Activated CD8-positive, alpha-beta T cell treated with anti-CD3 and anti-CD28 coated beads, Interleukin-2, amount 10 ng/mL, durations not matched to agents 7 days and 5 days (primary cell): ENCODE measurements at places on chromosomes 13 and 19.

DNA sequence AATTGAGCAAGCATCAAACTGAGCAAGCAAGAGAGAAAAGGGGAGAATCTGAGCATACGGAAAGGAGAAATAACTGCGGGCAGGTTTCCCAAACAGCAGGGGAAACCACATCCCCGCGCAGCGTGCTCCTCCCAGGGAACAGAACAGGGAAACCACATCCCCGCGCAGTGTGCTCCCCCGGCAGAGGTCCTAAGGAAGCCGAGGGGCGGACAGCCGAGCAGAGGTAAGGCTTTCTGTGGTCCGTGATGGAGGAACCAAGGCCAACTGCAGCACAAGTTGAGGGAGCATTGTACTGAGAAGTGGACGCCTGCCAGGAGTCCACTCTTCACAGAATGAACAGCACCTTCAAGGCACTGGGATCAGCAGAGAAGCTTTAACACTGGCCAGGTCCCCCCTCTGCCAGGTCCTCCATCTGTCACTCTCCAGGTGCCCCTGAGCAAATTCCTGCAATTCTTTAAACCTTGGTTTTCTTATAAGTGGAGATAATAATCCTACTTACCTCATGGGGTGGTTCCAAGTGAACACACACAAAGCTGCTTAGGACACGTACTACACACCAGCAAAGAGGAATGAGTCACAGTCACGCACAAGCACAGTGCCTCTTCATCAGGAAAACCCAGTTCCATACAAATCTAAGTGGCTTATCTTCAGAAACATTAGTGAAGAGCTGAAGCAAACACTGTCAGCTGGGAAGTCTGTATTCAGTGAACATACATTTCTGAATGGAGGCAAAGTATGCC, 23.0 kb upstream of the LAMP1 start:
- no peak for DNase-seq

- no peak for DNase-seq
Observed at GRCh38 chr13:85441364-85441763, 357.9 kb downstream of the SLITRK6 start.

DNA sequence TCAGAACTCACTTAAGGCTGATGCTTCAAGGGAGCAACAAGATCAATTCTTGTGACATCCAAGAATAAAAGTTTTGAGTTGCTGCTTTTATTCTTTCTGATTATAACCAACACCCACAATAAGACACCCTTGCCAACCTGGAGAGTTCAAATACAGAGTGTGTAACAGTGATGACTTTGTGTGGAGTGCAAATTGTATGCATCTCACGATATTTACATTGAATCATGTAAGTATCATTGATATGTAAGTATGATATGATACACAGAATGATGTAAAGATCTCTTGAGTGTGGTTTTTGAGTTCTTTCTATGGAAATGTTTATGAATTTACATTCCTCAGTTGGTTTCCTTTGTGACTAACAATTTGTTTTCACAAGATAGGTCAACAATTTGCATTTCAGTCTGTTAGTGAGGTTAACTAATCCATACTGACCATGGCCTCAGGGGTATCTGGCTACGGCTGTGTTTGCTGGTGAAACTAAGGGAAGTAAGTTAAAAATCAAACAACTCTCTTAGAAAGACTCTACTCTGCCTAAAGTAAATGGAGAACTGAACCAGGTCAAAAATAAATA, 12.4 kb downstream of the LHFPL6 start:
- DNase-seq, result no peak

DNA sequence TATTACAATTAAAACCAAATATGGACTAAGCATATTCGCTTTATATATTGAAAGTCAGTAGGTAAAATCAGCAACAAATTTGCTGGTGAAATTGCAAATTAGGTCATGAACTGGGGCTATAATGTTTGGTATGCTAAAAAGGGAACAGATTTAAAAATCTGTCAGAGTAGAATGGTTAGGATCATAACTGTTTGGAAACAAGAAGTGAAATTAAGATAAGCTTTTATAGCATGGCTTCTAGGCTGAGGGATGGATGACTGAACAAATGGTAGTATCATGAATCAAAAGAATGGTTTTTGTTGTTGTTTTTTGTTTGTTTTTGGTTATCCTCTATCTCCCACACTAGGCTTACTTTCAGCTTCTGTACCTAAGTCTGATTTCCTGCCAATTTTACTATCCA, 1090.4 kb downstream of the PCDH9 start:
- no peak for DNase-seq

DNA sequence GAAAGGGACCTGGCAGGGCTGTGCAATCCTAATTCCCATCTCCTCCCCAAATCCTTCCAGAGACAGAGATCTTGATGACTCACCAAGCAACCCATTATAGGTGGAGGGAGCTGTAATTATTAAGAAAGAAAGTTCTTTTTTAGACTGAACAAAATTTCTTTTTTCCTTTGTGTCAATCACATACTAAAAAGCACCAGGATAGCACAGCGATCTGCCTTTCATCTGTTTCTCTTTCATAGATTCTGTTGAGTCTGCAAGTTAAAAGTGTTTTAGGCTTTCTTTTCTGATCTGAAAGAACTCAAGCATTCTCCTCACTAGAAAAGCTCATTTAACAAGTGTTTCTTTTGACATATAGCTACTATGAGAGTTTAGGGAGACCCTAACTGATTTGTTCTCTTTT, 222.8 kb downstream of the DCT start:
- no peak for DNase-seq

DNA sequence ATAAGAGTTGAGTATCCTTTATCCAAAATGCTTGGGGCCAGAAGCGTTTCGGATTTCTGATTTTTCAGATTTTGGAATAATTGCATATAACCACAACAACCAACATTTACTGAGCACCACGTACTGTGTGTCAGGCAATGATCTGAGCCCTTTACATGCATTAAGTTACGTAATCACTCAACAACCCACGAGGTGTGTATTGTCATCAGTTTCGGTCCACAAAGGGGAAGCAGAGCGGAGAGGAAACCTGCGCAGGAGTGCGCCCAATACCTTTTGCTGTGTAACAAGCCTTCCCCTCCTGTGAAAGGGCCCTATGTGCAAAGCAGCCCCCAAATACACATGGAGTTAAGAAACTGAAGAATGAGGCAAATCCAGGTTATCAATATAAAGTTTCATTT, 20.7 kb upstream of the NLRP12 start:
- DNase-seq, result no peak
